ENCODE measurements at places on chromosomes 2 and 18.

DNA sequence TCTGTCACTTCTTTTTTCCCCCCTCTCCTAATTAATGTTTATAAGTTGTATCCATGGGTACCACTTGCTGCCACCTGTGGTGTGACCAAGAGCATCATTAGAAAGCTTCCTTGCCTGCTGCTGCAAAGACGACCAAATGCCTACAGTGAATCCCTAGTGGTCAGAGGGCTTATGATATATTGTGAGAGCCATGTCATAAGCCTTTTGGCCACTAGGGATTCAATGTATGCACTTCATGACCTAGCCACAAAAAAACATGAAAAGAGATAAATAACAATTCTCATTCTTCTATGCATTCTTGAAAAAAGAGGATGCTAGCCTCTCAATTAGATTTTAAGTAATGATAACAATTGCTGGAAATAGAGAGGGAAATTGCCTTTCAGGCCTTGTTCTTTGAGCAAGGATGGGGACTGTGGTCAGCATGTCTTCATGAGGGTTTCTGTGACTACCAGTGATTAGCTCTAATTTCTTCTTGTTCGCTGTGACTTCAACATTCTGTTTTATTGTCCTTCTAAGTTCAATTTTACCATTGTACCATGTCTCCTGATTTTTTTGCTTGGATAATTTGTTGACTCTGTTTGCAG lies 435.3 kb downstream of the TGIF1 start:
- no peak for DNase-seq

DNA sequence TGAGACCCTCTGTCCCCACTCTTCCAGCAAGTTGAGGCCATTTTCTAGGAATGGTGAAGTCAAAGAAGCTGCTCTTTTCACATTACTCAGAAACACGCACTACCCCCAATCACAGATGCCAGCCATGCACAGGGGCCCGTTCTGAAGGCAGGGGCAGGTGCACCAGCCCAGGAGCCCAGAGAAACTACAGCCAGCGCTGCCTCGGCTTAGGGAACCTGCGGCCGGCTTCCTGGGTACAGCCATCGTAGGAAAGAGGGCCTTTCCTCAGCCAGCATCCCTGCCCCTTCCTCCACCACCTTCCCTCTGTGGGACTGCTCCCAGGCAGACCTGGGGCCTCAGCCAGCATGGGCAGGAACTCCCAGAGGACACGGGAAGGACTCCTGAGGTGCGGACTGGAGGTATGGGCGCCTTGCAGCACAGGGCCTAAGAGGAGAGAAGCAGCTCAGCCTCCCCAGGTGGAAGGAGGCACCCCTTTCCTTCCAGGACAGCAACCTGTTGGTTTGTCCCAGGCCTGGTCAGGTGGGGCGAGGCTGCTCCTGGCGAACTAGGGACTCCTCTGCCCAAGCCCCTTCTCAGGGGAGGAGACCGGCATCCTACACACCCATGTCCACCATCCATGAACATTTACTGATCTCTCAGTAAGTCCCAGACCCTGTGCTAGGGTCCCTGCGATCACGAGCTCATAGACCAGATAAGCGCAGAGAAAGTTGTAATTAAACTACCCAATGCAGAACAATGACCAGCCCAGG lies 99.0 kb upstream of the ID2 start:
- DNase-seq, result no peak

- DNase-seq, result no peak
Observed at GRCh38 chr18:44961288-44961995, 280.8 kb downstream of the SETBP1 start.

- no peak for DNase-seq
Observed at GRCh38 chr2:142866426-142866825, 11.0 kb upstream of the KYNU start.

GRCh38 chr2:70842401-70842800 lies 6.8 kb upstream of the CD207 start:
- DNase-seq, result no peak

- DNase-seq, result no peak
Observed at GRCh38 chr2:149068996-149069888, 30.7 kb downstream of the LYPD6B start.

DNA sequence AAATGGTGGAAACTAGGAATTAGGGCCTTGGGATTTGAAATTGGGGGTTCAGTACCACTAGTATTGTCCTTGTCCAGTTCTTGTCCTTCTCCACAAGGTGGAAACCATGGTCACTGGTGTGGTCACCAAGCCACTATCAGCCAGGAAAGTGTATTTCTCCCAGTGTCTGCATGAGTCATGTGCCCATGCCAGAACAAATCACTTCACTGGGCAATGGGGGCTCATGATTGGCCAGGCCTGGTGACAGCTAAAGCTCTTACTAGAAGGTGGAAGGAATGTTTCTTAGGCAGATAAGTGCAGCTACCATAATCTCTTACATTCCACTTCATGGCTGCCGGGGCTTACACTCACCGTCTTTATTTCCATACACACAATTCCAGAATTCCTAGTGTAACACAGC lies 124.8 kb upstream of the TACR1 start:
- DNase-seq, result no peak

DNA sequence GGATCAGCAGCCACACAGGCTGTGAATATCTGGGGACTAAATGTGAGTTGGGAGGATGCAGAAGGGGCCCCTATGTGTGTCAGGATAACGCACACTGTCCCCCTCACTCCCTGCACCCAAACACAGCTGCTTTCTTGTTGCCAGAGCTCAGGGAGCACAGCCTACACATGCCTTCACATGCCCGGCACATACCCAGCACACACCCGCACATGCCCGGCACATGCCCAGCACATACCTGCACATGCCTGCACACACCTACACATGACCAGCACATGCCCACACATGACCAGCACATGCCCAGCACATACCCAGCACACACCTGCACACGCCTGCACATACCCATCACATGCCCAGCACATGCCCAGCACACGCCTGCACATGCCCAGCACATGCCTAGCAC lies 75.6 kb downstream of the TPO start:
- DNase-seq, result no peak

- DNase-seq, result no peak
Observed at GRCh38 chr2:71821856-71822255, 325.8 kb downstream of the CYP26B1 start.

DNA sequence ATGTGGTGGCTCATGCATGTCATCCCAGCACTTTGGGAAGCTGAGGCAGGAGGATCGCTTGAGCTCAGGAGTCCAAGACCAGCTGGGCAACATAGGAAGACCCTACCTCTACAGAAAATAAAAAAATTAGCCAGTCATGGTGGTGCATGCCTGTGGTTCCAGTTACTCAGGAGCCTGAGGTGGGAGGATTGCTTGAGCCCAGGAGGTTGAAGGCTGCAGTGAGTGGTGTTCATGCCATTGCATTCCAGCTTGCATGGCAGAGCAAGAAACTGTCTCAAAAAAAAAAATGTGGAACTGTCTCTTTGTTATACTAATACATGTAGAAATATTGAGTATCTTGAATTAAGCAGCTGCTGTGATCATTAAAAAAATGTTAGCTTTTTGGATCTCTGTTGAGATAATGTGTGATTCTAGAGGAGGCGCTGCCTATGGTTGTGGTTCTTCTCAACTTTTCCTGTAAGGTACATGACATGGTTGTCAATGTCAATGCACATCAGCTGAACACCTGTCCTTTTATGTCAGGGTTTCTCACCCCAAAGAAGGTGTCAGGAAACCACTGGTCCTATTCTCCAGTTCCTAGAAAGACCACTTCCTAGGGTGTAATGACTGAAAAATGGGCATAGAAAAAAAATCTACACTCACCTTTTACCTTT lies 34.7 kb upstream of the IL1RL1 start:
- no peak for DNase-seq

DNA sequence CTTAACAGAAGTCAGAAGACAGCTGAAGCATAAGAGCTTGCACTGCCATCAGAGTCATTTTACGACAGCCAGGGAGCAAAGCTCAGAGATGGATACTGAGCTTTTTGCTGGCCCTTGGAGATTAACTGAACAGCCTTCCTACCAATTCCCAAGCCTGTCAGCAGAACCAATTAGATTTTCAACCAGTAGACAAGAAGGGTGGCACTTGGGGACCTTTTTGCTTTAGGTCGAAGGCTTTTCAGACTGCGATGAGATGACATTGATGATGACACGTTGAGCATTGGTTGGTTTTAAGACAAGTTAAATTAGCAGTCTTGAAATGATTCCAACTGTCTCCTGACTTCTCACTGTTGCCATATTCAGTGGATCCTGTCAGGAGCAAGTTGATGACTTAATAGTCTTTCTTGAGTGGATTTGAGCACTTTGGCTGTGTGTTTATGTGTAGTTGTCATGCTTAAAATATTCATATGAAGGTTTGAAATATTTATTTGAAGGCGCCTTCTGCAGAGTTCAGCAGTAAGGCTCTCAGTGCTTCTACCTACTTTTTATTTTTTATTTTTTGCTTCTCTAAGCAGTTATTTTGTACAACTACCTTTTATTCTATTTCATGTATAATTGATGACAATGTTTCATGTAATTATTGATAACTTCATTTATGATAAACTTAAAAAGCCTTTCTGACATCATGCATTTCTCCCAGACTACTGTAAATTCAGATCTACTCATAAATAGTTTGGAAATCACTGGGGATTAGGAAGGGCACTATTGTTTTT lies 256.7 kb downstream of the CAMKMT start:
- DNase-seq, result no peak

DNA sequence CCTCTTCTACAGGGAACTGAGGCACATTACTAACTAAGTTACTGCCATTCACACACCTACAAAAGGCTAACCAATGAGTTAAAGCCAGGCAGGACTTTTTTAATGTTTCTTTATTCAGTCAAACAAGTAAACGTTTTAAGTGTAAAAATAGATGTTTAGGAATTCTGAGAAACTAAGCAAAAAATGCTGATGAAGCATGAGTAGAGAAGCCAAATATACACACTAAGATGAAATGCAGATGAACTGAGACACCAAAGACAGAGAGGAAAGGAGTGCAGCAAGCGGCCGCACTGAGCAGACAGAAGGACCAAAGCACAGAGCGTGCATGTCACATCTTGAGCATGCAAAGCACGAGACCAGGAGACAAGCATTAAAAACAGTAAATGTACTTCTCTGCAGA lies 17.9 kb downstream of the L3MBTL4 start:
- DNase-seq, result no peak

DNA sequence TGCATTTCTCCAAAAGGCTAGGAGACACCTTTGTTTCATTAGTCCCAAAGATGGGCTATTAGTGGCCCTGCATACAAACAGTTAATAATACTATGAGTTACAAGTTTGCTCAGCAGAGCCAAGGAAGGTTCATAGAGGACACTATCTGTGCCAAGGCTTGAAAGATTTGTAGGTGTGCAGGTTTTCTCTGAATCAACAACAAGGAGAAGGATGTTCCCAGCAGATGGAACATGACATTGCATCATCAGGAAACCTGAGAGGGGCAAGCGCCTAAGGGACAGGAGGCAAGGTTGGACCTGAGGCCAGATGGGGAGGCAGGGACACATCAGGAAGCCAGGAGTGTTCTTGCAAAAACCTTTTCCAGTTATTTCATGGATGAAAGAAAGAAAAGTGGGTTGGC lies 35.4 kb upstream of the STK17B start:
- DNase-seq, result no peak

DNA sequence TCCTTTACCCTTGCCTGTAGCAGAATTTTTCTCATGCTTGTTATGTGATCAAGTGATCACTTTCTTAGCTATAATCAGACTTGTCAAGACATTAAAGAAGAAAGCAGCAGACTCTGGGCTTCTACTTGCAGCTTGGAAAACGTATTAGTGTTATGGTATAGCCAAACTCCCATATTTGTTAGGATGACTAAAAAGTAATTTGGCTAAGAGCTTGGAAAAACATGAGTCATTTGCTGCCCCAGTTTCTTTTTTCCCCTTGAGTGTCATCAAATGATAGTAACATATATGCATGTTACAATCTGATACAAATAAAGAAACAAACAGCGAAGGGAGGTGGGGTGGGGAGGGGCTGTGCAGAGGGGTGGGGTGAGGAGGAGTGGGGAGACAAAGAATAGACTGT lies 155.5 kb downstream of the IKZF2 start:
- DNase-seq, result no peak

DNA sequence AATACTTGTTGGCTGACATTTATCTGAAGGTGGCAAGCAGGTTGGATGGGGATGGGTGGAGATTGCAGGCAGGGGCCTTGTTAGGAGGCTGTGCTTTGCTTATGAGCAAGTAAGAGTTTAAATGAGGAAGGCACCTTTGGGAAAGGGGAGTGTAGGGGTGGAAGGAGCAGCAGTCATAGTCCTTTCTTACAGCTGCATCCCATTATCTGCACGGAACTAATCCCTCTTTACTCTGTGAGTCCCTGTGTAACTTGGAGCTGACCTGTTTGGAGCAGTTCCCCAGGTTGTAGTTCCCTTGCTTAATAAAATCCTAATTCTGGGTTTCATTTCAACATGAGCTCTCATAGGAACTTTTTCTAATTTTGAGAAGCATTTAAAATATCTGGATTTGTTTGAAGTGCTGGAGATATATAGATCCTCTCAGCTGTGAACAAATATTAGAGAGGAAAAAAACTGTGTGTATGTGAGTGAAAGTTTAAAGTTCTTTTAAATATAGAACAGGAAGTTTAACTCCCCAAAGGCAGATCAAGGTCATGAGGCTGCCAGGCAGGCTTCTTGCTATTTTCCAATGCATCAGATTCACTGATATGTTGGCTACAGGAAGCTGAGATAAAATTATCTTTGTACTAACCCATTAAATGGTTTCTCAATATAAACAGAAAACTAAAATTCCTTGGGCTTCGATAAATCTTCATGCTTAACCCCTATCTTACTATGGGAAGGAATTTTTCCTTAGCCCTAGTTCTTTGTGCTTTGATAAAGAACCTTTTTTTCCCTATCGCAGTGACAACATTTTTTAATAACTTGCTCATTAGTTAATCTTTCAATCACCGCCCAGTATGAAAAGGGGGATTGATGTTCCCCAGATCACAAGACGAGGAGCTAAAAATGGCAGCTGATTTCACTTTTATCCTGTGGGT lies 104.6 kb upstream of the EML6 start:
- no peak for DNase-seq

DNA sequence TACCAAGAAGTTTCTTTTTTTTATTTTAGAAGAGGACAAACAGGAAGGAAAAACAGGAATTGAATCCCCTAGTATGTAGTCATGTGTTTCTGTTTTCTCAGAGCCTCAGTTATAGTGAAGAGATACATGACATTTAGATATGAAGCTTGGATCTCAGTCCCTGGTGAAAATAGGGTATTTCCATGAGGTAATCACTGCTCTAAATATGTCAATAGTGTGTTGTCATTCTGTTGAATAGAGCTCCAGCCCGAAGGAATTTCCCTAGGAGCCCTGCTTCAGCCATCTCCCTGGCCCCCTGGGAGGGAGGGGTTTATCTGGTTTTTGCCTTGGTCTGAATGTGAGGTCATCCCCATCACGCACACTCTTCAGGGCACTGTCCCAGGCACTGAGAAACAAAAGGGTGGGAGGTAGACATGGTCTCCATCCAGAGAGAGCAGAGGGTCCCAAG lies 47.1 kb upstream of the REL start:
- DNase-seq, result no peak

- DNase-seq, result no peak
Observed at GRCh38 chr2:173346035-173346434, 8.6 kb upstream of the CDCA7 start.

All from cortex of kidney (tissue), 1 donor.